ENCODE measurements at places on chromosomes 11 and 22. TPM values are rescaled to one million over a fixed set of nuclear protein-coding genes. Genes with fewer than 3 reads are reported as not detected.

Gene IL17RA
- 2.6 TPM for polyA plus RNA-seq

Gene F2
- not detected for polyA plus RNA-seq

GRCh38 chr11:72589802-72590761, 84.1 kb downstream of the PDE2A start:
- DNase-seq, result no peak

- no peak for DNase-seq
These were observed 503.8 kb upstream of the CCDC179 start for GRCh38 chr11:23364076-23364475.

DNA sequence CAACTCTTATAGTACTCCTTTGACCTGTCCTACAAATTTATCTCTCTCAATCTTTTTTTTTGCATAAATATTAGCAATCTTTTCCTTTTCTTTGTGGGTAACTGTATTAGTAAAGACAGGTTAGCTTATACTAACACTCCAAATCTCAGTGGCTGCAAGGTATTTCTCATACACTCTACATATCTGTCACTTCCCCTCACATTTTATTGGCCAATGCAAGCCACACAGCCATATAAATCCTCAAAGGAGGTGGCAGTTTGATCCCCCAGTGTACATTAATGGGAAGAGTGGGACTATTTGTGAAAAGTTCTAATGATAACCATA, 42.6 kb upstream of the EED start:
- DNase-seq, result no peak

GRCh38 chr22:46251266-46251665, 1.2 kb upstream of the CDPF1 start:
- no peak for DNase-seq

- no peak for DNase-seq
These were observed 697 bp upstream of the PAFAH1B2 start for GRCh38 chr11:117143390-117143789.

DNA sequence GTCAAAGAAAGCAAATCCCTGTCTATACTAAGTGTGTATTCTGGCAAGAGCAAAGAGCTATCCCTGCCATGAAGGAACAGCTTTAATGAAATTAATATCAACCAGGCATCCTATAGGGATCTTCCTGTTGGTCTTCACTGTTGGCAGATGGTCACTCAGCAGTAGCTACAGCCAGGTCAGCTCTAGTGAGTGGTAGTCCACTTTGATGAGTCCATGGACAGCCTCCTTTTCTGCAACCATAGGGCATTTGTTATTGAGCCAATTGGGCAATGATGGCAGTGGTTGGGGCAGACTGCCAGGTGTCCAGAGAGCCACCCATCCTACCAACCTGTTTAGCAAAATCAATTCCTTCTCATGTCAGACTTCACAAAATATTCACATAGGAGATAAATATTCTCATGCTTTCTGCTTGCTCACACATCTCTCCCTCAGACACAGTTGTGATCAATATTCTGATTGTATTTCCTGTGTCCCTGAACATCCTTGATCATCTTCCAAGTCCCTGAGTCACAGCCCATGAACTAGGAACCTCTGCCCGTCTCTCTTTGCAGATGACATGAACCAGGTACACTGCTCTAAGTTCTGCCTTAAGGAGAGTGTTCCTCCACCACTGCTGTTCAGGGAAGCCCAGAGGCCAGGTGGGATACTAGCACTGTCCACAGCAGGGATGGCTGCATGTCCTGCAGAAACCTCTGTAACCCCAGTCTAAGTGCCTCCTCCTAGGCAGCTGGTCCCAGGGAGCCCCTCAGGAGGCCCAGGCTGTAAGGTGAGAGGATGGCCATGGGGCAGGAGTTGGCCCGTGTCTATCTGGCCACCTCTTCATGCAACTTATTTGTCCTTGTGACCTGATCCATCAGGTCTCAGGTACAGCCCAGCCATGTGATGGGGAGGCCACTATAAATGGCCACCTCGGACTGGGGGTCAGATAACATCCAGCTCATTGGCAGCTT, 74.2 kb upstream of the IGLL5 start:
- DNase-seq, result no peak

GRCh38 chr11:117959438-117960149, 26.6 kb upstream of the IL10RA start:
- no peak for DNase-seq

- no peak for DNase-seq
These were observed 16.6 kb downstream of the VPS37C start for GRCh38 chr11:61144511-61145179.

DNA sequence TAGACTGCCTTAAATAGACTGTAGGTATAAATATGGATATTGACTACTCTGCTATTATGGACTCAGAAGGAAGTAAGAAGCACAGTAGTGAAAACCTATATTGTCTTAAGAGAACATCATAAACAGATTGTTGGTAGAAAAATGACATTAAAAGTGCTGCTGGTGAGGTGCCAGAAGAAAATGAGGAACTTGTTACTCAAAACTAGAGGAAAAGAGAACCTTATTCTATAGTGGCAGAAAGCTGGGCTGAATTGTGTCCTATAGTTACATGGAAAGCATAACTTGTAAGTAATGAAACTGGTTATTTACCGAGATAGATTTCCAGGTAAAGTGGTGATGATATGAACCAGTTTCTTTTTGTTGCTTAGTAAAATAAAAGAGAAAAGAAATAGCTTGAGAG, 109.7 kb upstream of the CTSC start:
- no peak for DNase-seq

DNA sequence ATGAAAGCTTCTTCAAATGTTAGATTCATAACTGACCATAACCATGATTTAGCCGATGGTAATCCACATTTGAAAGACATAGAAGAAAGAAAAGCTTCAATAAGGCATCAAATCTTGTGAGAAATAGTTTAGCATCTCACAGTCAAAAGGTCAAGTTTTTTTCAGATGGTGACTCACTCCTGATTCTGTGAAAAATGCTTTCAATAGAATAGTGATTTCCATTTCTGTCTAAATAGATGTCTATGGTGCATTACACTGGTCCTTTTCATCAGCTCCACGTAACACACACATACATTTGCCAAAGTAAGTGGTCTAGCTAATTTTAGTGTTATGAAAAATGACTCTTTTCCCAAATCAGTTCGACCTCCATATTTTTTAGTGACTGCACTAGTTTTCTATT, 139.2 kb downstream of the LRRC4C start:
- no peak for DNase-seq

DNA sequence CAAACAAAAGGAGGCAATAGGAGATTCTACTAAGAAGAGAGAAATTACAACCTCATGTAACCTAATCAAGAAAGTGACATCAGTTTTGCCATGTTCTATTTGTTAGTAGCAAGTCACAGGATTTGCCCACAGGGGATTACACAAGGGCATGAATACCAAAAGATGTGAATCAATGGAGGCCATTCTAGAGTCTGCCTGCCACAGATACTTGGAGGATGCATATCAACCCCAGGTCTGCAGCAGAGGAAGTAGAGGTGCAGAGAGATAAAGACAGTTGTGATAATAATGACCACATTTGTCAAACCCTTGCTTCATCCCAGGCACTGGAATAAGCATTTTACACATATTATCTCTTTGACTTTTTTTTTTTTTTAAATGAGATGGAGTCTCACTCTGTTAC, 2.4 kb upstream of the ASCC2 start:
- DNase-seq, result no peak

DNA sequence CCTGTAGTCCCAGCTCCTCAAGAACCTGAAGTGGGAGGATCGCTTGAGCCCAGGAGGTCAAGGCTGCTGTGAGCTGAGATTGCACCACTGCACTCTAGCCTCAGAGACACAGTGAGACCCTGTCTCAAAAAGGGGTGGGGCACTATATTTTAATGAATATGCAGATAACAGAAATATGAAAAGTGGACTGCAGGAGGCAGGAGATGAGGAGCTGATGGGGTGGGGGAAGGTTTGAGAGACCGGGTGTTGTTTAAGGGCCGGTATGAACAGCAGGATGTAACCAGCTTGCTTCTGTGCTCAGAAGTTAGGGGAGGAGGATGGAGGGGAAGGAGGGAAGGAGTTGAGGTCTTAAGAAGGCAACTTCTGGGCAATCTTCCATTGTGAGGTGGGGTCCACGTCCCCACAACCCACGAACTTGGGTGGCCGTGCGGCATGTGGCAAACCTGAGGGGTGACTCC, 1.3 kb upstream of the B4GALNT4 start:
- no peak for DNase-seq

DNA sequence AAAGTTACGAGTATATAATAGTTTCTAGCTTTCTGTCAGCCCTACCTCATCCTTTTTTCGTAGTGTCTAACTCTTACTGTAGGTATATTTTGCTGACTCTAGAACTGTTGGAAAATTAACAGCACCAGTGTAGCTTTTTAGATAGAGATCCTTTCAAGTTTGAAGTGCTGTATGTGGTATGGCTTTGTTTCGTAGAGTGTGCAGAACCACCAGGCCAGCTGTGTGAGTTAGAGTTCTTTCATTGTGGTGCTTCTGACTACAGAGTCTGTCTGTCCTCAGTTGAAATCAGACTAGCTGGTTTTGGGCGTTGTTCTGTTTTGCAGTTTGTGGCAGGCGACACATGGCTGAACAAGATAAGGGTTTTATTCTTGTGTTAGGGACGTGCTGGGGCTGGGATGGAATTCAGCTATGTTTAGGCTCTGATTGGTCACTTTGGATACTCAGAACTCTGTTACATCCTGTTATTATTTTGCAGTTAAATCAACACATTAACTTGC, 3.2 kb downstream of the ARHGEF12 start:
- no peak for DNase-seq

Measured in forelimb muscle (tissue), 1 donor.